ENCODE measurements at places on chromosomes 7 and 10.

DNA sequence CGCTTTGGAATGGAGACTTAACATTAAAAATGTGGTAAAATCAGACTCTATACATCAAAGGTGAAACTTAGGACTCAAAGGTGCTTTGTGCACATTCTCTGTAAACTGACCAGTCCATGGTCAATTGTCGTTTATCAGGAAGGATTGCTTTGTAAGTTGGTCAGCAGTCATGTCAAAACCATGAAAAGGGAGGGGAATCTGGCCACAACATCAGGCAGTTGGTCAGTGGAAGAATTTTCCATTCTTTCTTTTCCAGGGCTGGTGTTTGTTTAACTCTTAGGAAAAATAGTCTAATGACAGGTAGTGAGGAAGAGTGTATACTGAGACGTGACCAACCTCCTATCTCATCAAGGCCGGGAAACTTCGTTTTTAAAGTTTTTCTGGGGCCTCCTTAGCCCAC lies 226.5 kb downstream of the ADK start:
- ATAC-seq = no peak

GRCh38 chr7:102193806-102194205 lies 92.9 kb upstream of the SH2B2 start:
- ATAC-seq = peak; percentile 69

GRCh38 chr10:8950978-8951377 lies 896.5 kb downstream of the GATA3 start:
- ATAC-seq = no peak

GRCh38 chr7:16914771-16915170 lies 33.0 kb upstream of the AGR3 start:
- ATAC-seq = no peak

DNA sequence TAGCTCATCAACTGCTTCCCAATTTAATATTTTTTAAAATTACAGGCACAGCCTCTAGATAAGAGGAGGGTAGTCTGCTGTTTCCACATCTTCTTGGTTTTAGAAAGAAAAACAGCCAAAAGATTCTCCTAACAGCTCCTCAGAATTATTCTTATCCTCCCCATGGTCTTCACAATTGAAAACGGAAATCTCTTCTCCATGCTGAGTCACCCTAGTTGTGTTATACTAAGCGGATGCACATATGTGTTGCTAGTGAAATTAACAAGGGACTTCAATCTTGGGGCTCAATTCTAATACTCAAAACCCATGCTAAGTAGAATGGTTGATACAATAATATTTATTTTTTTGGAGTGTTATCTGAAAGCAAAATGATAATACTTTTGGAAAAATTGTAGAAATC lies 71.9 kb upstream of the NPY start:
- ATAC-seq = no peak

DNA sequence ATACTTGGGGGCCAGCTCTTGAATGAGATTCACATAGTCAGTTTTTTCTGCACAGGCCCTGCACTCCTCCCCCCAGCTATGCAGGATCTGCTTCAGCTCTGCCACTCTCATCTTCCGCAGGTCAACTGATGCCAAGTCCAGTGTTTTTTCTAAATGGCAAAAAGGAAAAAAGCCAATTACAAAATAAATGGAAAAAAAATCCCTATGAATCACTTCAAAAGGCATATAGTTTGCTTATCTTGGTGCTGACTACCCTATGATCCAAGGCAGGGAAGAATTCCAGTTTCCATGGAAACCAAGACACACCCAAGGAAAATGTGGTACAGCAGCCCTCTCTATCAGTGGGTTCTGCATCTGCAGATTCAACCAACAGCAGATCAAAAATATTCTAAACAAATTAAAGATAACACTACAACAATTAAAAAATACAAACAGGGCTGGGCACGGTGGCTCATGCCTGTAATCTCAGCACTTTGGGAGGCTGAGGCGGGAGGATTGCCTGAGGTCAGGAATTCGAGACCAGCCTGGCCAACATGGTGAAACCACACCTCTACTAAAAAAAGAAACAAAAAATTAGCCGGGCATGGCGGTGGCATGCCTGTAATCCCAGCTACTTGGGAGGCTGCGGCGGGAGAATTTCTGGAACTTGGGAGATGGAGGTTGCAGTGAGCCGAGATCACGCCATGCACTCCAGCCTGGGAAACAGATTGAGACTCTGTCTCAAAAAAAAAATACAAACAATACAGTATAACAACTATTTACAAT lies 17.6 kb downstream of the CDNF start:
- ATAC-seq = no peak

DNA sequence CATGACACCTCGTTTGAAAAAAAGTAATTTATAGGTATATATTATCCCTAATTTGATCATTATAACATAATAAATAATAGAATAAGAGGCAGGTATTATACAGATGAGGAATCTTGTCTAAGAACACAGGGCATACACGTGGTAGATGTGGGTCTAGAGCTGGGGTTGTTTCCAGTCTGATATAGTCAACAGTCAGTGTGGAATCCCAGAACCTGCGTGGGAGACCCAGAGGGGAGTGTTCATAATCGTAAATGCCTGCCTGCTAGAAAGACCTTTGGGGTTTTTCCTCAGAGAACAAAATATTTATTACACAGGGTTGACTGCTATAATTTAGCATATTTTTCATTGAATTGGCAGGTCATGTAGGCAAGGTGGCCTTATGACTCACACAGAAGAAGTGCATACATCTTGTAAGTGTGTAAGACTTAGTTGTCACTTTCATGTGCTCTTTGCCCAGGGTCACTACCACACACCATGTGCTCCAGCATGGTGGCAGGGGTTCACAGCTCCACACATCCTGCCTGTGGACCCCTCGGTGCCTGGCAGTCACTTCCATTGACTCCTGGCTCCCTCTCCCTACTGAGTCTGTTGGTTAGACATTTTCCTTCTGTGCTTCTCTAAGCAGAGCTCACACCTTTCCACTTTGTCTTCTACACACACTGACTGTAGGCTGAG lies 94.9 kb upstream of the IKZF1 start:
- ATAC-seq = no peak

GRCh38 chr10:42477170-42477569 lies 161.2 kb downstream of the ZNF33B start:
- ATAC-seq = peak; percentile 25

DNA sequence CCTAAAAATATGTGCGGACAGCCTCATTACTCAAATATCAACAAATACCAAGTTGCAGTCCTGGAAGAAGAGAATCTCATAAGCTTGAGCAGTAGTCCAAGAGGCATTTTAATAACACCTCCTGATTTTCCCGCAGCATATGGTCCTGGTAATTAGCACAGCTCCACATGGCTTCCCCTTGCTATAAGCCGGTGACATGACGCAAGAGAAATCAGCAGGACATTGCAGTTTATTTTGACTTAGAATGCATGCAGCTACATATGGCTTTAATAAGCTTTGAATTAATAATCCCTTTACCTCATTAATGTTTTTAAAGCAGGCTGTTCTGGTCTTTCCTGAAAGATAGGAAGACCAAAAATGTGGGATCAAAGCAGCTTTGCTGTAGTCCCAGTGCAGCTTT lies 137.6 kb downstream of the RAMP3 start:
- no peak for ATAC-seq

DNA sequence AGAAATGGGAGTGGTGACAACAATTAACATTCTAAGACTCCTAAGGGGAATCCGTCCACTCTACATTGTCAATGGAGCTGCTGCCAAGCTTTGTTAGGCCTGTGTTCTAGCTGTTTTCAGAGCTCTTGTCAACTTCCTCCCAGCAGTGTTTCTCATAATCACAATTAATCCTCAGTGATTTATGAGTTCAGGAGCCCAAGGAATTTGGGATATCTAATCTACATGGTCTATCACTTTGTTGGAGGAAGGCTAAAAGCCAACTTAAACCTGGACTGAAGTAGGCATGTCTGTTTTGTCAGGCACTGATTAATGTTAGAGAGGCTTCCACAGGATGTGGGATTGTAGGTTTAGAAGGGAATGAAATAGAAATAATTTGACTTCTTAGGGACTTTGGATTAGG lies 10.2 kb upstream of the OR2F2 start:
- peak; percentile 28 for ATAC-seq

DNA sequence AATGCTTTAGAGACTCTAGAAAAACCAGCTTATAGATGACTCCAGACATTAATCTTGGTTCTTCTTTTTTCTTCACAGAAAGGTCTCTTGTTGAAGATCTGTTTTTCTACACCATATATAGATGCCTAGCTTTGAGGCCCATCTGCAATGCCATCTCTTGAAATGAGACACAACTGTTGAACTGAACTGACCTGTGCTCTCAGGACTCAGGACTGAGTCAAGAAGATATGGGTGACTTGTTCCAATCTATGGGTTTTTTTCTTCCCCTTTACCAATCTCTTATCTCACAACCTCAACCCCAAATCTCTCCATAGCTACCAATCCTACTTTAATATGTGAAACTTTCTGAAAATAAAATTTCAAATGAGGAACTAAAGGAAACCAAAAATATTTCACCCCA lies 194.7 kb downstream of the SNX13 start:
- no peak for ATAC-seq

DNA sequence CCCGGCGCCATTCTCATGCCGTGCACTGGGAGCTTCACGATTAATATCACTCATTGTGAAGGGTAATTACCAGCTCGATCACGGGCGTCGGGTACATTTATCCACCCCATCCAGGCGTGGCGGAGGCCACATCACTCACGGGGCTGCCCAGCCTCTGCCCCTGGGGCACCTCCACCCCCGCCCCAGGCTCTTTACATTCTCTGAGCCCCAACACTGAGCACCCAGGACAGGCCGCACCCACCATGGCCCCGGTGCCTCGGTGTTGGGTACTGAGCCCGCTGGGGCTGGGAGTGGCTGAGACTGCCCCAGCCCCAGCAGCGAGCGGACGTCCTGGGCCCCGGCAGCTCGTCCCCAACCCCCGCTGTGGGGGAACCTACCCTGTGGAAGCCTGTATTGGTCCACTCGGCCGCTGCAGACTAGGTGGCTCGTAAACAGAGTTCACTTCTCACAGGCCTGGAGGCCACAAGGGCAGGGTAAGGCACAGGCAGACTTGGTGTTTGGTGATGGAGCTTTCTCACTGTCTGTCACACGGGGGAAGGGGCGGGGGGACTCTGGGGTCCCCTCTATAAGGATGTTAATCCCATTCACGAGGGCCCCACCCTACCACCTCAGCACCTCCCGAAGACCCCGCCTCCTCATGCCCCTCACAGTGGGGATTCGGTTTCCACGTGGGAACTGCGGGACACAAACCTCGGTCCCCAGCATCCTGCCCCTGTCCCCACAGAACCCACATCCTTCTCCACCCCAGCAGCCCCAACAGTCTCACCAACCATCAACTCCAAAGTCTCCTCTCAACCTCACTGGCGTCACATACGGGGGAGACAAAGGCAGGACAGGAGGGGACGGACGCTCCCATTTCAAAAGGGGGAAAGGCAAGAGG lies 184.1 kb downstream of the ELFN1 start:
- ATAC-seq = no peak

- ATAC-seq = no peak
Measured at GRCh38 chr7:118478931-118479330, 254.4 kb downstream of the ANKRD7 start.

DNA sequence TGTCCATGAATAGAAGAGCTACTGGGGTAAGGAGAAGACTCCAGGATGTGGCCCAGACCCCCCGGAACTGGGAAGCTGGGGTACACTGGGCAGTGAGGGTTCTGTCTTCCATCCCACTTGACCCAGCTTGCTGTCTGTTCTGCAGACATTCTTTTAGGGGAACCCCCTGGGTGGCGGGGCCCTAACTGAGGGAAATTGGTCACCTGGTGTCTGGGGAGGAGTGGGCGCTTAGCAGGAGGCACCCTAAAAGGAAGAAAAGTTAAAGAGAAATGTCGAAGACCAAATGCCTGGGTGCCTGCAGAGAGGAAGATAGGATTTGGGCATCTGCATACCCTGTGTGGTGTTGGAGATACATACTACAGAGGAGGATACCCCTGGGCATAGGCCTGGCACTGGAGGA lies 1.0 kb downstream of the AP1S1 start:
- no peak for ATAC-seq

- ATAC-seq = peak; percentile 14
Measured at GRCh38 chr10:29734962-29735627, 100.3 kb upstream of the SVIL start.

DNA sequence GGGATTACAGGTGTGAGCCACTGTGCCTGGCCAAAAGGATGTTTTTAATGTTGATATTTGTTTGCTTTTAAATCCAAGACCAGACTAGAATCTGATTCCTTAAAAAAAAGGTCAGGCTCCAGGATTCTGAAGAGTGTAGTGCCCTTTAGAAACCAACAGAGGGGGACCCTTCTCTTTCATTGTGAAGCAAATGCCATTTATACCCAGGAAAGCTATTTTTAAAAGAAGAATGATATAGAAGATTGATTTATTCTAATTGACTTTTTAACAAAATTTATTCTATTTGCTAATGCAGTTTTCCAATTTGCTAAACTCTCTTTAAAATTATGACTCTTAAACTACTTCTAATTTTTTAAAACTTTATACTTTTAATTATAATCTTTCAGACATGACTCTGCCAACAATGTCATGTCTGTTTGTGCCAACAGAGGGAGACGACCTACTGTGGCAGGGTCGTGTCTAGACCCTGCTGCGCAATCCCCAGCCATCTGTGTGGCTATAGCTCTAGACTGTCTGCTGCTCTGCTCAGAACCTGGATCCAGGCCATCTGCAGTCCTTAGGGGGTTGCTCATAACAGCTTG lies 201.0 kb upstream of the IMMP2L start:
- peak; percentile 98 for ATAC-seq

- ATAC-seq = no peak
Measured at GRCh38 chr7:90931986-90932916, 332.0 kb upstream of the FZD1 start.

DNA sequence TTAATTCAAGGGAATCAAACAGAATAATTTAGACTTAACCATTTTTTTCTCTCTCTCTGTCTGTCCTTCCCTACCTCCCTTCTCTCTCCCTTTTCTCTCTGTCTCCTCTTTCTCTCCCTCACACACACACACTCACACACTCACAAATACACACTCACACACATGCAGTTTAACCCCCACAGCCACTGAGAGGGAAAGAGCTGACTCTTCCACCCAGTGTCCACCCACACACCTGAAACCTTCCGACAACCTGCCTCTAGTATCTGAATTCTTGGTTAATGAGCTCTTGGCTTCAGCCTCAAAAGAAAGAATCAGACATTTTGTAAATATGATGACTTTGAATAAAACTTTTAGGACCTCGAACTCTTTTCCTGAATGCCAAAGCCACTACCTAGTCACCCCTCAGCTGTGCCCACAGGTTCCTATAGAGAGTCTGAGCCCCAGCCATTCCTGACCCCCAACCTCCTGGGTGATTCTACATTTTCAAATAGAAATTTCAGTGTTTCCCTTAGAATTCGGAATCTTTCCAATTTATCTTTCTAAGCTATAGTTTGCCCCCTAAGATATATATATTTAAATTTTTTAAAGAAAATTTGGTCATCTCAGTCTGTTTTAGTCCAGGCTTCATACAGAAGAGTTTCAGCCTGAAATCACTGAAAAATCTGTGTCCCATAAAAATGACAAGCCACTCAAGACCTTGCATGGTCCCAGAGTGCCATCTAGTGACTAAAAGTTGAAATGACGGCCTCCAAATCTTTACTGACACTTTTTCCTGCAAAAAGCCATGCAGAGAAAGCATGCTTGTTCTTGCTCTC lies 202.8 kb downstream of the IPMK start:
- peak; percentile 73 for ATAC-seq

Measured in SK-N-SH treated with all-trans-retinoic acid at 6 μM for 48 hours (cell line).